ENCODE measurements at places on chromosomes 2 and 18. TPM values are rescaled to one million over a fixed set of nuclear protein-coding genes. Genes with fewer than 3 reads are reported as not detected.

DNA sequence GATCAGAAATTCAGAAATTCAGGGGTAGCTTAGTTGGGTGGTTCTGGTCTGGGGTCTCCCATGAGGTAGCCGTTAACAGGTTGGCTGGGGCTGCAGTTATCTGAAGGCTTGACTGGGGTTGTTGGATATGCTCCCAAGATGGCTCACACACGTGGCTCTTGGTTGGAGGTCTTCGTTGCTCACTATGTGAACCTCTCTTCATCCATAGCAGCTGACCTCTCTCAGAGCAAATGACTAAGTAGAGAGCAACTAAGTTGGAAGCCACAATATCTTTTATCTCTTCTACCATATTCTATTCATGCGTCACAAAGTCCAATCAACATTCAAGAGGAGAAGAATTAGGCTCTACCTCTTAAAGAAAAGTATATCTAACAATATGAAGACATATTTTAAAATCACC lies 38.7 kb upstream of the SERTAD2 start:
- no peak for DNase-seq

The SPP2 gene
- total RNA-seq: not detected

The SPC25 gene
- 0.47 TPM for total RNA-seq

The ITSN2 gene
- 61.2 TPM for total RNA-seq

DNA sequence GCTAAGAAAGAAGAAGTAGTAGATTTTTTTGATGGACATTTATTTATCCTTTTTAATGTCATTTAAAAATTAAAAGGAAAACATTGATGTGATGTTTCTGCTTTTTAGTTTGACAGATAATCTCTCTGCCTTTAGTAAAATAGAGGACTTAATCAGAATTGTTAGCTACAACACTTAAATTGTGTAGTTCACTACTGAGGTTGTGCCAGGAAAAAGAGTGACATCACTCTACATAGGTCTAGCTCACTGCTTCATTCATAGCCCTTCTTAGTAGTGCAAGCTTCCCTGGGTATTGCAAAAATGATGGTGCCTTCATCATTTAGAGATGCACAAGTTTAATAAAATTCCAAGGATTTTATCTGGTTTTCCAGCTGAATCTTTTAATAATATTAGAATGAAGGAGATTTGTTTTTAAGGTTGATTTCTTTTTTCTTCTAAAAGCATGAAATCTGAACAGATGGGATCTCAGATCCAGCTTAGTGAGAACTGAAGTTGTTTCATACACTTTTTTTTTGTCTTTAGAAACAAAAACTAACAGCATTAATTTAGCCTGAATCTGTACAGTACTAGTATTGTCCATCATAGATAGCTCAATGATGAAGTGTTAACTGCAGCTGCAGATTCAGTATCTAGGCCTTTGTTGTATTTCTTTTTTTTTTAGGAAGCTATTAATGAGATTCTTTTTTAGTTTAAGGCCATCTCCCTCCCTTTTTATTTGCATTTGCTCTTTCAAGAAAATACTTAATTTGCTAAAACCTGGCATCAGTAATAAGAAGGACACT lies 20.6 kb upstream of the TMEFF2 start:
- no peak for DNase-seq

The EFEMP1 gene
- 81.2 TPM for total RNA-seq
